Kasumi-1 (cell line): ENCODE measurements at places on chromosomes 12 and 14.

DNA sequence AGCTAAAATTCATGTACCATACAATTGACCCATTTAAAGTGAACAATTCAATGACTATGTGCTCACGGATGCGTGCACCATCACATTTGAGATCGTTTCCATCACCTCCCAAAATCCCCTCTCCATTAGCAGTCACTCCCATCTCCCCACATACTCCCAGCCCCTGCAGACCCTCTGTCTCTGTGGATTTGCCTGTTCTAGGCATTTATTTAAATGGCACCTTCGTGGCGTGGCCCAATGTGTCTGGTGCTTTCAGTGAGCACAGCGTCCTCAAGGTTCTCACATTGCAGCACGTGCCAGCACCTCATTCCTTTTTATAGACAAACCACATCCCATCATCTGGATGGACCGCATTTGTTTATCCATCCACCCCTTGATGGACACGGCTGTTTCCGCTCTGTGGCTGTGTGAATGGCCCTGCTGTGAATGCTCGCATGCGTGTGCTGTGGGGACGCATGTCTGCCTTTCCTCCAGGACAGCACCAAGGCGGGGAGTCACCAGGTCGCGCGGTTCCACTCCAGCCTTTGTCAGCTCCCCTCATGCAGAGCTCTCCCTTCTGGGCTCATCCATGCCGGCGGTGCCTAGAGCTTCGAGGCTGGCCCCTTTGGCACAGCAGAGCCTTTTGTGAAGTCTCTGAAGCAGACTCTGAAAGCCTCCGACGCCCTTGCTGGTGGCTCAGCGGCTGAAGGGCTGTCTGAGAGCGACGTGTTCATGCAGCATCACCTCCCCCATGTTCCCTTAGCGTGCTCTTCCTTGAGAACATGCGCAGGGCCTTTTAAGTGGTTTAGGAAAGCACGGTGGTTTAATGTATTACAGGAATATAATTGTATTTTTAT is 184.4 kb downstream of the KIF26A start:
- DNase-seq: no peak

DNA sequence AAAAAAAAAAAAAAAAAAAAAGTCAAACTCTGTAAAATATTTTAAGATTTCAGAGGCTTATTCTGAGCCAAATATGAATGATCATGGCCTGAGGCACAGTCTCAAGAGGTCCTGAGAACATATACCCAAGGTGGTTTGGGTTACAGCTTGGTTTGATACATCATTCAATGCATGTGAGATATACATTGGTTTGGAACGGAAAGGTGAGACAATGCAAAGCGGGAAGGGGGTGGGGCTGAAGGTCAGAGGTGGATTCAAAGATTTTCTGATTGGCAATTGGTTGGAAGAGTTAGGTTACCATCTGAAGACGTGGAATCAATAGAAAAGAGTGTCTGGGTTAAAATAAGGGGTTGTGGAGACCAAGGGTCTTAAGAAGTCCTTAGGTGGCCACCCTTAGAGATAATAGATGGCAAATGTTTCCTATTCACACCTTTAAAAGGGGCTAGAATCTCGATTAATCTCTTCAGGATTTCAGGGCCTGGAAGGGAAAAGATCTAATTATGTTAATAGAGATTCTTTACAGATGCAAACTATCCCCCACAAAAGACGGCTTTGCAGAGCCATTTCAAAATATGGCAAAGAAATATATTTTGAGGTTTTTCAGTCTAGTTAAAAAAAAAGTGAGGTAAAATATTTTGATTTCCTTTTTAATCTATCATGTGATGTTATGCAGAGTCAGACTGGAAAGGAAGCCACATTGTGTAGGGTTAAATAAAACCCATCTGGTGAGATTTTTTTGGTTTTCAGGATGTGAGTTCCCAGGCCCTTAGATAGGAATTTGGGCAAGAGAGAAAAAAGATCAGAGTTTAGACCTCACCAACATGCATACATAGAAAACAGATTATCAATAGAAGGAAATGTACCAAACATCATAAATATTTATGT is 173.8 kb upstream of the CNOT2 start:
- no peak for DNase-seq

DNA sequence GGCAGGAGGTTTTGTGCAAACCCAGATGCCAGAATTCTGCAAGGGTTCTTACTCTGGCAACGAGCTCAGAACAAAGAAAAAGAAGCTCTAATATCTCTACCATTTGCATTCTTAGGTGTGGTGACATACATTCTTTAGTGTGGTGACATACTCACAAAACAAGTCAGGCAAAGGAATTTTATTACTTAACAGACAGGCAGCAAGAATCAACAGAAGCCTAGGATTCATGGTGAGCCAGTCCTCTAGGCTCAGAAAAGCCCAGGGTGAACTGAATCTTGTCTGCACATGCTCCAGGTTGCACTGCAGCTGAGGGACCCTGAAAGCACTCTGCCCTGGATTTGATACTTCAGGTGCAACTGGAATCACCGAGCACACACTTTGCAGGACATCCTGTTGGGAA is 122.4 kb upstream of the PTPRQ start:
- DNase-seq: no peak

DNA sequence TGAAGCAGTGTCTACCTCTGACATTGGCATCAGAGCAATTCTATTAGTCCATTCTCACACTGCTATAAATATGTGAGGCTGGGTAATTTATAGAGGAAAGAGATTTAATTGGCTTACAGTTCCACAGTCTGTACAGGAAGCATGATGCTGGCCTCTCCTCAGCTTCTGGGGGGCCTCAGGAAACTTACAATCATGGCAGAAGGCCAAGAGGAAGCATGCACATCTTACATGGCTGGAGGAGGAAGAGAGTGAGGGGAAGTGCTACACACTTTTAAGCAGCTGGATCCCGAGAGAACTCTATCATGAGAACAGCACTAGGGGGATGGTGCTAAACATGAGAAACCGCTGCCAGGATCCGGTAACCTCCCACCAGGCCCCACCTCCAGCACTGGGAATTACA is 25.7 kb upstream of the SEL1L start:
- peak; percentile 28 for DNase-seq

DNA sequence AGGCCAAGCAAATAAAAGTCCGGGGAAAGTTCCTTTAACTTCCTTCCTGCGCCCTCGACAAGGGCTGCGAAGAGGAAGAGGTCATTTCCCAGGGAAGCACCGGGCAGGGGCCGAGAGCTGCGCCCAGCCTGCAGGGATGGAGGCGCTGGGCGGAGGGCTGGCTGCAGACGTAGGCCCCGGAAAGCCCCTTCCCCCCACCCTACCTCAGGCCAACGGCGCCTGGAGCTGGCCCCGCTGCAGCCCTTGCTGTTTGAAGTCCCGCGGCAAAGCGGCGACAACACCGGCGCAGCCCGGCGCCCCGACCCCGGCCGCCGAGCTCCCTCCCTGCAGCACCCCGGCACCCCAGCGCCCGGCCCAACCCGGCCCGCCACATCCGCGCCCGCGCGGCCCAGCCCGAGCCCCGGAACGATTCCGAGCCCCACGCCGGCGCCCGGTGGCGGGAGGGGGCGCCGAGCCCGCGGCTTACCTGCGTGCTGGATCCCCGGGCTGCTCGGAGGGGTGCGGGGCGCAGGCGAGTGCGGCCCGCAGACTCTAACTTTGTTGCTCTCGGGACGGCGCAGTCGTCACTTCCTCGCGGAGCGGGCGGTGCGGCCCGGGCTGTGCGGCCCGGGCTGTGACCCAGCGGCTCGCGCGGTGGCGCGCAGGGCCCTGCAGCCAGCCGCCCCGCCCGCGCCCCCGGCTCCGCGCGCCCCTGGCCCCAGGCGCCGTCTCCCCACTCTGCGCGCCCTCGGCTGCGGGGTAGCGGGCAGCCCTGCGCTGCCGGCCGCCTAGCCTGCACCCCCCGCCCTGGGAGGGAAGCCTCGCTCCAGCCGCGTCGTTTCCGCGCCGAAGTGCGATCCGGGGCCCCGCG is 64.8 kb upstream of the PTGR2 start:
- DNase-seq: no peak

DNA sequence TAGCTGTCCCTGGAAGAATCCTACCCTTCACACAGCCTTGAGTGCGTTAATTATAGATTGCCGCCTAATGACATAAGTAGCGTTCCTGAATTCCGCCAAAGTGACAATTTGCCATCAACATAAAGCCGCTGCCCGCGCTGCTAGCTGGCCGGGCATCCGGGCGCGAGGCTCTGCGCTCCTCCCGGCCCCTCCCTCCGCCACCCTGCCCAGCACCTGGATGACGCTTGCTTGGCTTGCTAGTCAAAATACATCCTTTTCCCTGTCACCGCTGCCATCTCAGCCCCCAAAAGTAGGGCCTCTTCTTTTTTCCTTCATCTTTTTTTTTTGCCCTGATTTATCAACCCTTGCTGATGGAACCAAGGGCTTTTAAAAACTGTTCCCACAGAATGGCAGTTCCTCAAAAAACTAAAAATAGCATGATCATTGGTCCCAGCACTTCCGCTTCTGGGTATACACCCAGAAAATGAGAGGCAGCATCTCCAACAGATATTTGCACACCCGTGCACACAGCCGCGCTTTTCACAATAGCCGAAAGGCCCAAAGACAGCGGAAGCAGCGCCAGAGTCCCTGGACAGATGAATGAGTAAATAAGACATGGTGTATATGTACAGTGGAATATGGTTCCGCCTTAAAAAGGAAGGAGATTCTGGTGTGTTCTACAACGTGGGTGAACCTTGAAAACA is 235.2 kb downstream of the BCL11B start:
- peak; percentile 80 for DNase-seq

GRCh38 chr12:56679883-56680575 is 8.1 kb downstream of the PTGES3 start:
- DNase-seq: no peak

- DNase-seq: no peak
These were observed 15.7 kb upstream of the DLK1 start for GRCh38 chr14:100710826-100711462.

DNA sequence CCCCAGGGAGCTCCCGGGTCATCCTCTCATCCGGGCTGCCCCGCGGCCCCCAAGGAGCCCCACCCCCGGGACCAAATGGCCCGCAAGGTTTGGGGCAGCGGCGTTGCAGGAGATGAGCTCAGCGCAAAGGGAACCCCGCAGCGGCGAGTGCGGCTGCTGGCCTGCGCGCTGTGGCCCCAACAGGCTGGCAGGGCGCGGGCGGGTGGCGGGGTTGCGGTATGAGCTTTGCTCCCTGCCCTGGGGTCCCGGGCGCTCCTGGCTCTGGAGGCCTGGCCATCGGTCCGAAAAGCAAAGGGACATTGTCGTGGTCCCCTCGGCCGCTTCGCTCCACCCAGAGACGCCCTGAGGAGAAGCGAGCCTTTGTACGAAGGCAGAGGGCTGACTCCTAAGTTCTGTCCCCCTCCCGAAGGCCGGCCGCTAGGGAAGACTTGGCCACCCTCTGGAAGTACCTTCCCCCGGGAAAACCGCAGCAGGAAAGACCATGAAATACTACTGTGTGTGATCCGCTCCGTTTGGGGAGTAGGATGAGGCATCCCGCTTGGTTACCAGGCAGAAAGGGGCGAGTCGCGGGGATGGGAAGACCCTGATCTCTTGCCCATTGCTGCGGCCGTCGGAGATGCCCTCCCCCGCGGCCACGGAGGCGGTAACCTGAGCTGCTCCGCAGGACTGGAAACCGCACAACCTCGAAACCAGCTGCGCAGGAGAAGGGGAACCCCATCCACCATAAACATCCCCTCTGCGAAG is 620 bp upstream of the NID2 start:
- no peak for DNase-seq

GRCh38 chr14:96662116-96662970 is 134.8 kb upstream of the VRK1 start:
- DNase-seq: no peak

DNA sequence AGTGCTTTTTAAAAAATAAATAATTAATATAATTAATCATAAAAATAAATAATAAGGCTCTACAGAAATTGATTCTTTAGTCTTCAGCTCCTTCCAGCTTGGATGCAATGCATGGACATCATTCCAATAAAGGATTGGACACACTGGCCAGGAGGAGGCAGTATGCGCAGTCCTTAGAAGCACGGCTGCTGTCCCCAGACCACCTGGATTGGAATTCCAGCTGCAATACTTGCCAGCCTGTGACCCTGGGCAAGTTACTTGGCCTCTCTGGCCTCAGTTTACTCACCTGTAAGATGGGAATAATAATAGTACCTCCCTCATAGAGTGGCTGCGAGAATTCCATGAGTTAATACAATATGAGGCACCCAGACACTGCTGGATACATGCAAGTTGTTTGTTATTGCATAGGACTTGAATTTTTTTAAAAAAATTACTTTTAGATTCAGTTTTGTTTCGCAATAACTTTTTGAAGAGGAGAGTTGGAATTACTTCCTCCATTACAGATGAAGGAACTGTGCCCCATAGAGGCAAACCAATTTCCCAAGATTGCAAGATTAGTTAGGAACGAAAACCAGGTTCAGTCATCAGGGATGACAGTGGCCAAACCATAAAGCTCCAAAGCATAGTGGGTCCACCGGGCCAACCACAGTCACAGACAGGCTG is 12.2 kb downstream of the RPH3A start:
- DNase-seq: no peak

DNA sequence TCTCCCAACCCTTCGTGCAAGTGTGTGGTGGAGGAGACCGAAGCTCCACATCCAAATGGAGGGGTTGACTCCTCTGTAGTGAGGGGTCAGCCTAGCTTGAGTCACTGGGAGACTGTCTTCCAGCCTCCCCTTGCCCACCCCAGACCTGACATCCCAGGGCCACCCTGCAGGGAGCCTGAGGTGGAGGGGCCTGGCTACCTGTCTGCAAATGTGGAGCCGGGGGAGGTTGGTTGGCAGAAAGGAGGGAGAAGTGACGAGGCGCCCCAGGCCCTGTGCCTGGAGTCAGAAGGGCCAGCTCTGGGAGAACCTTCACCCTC is 37.5 kb downstream of the NFKBIA start:
- DNase-seq: no peak

- DNase-seq: no peak
These were observed 143.6 kb downstream of the PAWR start for GRCh38 chr12:79547044-79547734.

DNA sequence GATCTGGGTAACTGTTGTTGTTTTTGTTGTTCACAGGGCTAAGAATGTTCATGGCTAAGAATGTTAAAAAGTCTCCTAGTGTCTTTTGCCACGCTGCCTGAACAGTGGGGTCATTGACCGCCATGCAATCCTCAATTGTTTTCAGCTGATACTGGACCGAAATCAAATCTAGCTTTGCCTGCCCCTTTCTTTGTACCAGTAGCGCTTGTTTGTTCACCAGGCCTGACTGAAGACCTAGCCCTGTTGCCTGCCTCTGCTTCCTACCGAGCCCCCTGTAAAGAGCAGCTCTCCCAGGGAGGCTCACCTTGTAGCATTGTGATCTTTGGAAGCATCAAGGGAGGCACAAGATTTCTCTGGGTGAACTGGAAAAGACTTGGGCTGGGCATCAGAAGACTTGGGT is 6.7 kb downstream of the PSEN1 start:
- no peak for DNase-seq

- no peak for DNase-seq
These were observed 8.5 kb downstream of the MAPKAPK5 start for GRCh38 chr12:111850526-111850925.

GRCh38 chr12:1668833-1669543 is 21.9 kb upstream of the ADIPOR2 start:
- no peak for DNase-seq

- no peak for DNase-seq
These were observed 38.1 kb downstream of the KLRG1 start for GRCh38 chr12:9027161-9028059.
